Activated T-cell treated with anti-CD3 and anti-CD28 coated beads for 48 hours (primary cell): ENCODE measurements at places on chromosomes 7 and 10.

DNA sequence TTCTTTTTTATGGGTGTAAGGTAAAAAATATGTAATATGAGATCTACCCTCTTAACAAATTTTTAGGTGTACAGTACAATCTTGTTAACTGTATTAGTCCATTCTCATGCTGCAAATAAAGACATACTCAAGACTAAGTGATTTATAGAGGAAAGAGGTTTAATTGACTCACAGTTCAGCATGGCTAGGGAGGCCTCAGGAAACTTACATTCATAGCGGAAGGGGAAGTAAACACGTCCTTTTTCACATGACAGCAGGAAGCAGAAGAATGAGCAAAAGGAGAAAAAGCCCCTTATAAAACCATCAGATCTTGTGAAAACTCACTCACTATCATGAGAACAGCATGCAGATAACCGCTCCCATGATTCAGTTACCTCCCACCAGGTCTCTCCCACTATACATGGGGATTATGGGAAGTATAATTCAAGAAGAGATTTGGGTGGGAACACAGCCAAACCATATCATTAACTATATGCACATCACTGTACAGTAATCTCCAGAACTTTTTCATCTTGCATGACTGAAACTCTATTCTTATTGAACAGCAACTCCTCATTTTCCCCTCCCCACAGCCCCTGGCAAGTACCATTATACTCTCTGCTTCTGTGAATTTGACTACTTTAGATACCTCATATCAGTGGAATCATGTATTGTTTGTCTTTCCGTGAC, 127.4 kb downstream of the WNT2 start:
- DNase-seq = no peak

- no peak for DNase-seq
Measured at GRCh38 chr7:64636386-64636785, 29.5 kb upstream of the ZNF107 start.

- no peak for DNase-seq
Measured at GRCh38 chr10:70319183-70319582, 35.4 kb upstream of the NPFFR1 start.

DNA sequence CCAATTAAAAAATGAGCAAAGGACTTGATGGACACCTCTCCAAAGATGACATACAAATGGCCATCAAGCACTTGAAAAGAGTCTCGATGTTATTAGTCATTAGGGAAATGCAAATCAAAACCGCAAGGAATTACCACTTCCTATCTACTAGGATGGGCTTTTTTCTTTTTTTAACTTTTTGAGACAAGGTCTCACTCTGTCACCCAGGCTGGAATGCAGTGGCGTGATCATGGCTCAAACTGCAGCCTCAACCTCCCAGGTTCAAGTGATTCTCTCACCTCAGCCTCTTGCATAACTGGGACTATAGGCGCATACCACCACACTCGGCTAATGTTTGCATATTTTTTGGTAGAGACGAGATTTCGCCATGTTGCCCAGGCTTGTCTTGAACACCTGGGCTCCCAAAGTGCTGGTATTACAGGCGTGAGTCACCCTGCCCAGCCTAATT, 13.6 kb downstream of the NKX1-2 start:
- DNase-seq = no peak

GRCh38 chr7:22192801-22193200, 164.2 kb downstream of the RAPGEF5 start:
- DNase-seq = no peak
